NCI-H146 (cell line): ENCODE measurements at places on chromosomes 1 and 21.
A peak's percentile ranks its signal among the peaks of the same experiment; 100 is the strongest.

- DNase-seq, result no peak
Measured at GRCh38 chr1:104746994-104747393, 997.3 kb downstream of the AMY1C start.

- no peak for DNase-seq
Measured at GRCh38 chr1:194544012-194544411, 1357.6 kb upstream of the B3GALT2 start.

DNA sequence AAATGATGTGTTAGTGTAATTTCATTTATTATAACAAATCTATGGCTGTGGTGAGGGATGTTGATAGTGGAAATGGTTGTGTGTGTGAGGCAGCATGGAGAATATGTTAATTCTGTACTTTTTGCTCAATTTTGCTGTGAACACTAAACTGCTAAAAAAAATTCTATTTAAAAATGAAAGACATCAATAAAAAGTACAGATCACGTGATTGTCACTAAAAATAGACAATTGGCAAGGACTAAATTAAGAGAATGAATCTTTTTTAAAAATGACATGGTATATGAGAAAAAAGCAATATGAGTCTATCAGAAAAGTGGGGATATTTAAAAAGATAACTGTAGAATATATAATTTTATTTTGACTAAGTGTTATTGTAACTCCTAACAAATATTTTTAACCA lies 15.7 kb upstream of the PIGK start:
- no peak for DNase-seq

DNA sequence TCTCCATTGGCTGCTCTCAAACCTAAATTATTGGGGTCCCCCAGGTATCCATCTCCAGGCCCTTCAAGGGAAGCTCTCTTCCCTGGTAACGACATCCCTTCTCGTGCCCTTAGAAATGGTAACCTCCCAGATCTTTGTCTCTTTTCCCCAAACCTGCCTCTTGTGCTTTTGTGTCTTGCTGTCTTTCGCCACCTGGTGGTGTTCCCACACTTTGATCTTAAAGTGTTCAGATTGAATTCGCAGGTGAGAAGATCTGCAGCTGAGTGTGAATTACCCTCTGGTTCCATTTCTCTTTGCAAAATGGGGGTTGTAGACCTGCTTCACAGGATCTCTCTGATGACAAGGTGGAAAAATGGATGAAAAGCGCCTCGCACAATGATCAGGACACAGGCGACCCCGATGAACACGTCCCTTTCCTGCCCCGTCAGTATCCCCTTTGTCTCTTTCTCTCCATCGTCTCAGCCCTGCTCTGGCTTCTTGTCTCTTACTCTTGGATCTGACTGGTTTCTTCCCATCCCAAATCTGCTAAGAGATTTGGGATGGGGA lies 53.1 kb downstream of the DOP1B start:
- DNase-seq, result peak; percentile 58

- DNase-seq, result peak; percentile 48
Measured at GRCh38 chr1:156625436-156626078, 6.3 kb downstream of the HAPLN2 start.

DNA sequence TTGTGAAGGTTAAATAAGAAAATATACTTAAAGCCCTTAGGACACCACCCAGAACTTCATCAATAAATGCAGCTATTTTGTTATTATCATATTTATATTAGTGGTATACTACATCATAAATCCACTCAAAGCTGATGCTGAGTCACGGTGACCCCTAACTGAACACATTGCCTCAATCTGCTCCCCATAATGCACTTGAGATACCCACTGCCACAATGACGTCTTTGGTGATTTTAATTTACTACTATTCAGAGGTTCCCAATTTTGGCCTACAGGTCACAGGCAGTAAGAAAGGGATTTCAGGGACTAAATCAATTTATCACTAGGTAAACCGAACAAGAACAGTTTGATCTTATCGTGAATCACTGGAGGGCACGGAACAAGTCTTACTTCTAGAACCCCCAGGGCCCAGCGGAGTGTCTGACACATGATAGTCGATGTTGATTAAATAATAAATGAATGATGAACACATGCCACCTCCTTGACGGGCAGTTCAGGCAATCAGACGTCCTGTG lies 493 bp upstream of the CHD1L start:
- DNase-seq, result no peak

- DNase-seq, result peak; percentile 65
Measured at GRCh38 chr1:64965366-64966157, 787 bp downstream of the JAK1 start.

DNA sequence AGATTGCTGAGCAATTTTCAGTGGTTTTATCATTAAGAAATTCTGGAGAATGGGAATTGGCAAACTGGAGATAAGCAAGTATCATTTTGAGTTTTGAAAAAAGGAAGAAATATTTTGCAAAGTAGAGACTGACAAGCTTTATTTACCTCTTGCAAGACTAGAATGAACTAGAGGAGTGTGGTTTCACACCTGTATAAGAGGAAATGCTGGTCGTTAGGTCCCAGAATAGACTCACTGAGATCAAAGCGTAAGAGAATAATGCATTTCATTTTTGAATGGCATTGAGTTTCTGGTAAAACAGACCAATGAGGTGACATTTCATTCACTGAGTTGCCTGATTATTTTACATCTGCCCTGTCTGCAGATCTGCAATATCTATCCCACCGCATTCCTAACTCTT lies 308.1 kb downstream of the ADGRL2 start:
- no peak for DNase-seq

DNA sequence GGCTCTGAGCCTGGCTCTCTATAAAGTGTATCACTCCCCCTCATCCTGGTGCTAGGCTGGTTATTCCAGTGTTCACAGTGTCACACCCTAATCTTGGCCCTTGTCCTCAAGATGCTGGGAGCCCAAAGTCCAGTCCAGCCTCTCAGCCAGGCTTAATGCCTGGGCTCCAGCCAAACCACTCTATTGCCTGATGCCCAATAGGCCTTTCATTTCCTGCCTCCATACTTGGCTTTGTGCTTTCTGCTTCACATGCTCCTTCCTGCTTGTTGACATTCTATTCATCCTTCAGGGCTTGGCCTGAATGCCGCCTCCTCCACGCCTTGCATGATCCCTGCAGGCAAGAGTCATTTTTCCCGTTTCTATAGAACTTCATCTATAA lies 1.7 kb downstream of the KLHDC8A start:
- no peak for DNase-seq

GRCh38 chr1:152035539-152036266 lies 1.1 kb downstream of the S100A11 start:
- no peak for DNase-seq

GRCh38 chr21:36608897-36609225 lies 90.1 kb upstream of the SIM2 start:
- no peak for DNase-seq

DNA sequence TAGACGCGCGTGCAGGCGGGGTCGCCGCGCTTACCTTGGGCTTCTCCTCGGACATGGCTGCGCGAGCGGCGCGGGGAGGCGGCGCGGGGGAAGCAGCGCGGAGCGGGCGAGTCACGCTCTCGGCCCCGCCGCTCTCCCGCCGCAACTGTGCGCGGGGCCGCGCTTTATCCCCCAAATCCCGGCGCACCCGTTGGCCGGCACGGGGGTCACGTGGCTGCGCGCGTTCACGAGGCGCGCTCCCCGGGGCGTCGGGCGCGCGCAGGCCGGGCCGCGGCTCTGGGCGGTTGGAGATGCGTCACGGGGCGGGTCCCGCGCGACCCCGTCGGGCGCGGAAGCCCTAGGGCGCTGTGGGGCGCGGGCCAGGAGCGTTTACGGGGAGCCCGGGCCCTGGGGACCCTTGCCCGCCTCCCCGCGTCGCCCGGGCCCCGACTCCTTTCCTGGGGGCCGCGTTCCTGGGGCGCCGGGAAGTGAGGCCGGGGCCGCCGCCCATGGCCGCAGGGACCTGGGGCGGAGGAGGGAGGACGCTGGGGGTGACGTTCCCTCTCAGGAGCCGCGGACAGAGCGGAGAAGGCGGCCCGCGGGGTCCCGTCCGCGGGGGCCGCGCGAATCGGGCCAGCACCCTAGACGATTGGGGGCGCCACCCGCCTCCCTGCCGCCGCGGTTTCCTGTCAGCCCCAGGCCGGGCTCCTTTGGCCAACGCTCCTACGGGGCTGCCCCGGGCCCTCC lies at the start of gene SUMO3:
TSS of gene SUMO3 (minus strand) at position 149 of the 726 bp plus-strand sequence. CDS start at position 55, 94 bp downstream.
- DNase-seq, result peak; percentile 48

GRCh38 chr1:22245100-22245650 lies 102.3 kb upstream of the WNT4 start:
- DNase-seq, result no peak

DNA sequence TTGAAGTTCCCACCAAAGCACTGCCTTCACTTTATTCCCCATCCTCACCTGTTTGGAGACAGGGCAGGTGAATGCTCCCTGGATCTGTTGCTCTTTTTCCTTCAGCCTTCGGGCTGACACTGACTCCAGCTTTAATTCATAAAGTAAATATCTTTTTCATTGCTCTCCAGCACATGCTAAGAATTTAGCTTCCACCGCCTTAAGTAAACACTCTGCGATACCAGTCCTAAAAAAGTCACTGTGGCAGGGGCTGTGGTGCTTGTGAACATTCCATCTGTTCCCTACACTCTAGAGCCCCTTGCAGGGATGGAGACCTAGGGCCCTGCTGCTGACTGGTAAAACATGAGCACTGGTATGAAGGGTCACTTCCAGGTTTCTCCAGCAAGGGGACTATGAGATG lies 896 bp upstream of the PLA2G2A start:
- DNase-seq, result no peak

DNA sequence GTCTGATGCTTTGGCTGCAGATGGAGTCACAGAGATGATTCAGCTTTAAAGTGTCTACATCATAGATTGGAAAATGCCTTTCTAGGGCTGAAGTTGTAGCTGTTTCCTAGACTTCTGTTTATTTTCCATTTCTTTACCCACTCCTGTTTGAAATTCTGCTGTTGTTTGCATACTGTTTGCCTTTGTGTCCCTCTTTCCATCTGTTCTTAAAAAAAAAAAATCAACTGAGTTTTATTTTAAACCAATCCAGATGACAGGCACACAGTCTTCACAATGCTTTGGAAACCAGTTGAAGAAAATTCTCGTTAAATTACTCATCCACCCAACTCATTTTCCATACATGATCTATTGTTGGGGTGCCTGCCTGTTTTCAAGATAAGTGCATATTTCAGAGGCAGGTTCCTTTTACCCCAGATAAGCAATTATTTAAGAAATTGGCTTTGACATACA lies 245.9 kb downstream of the DISC1 start:
- no peak for DNase-seq

DNA sequence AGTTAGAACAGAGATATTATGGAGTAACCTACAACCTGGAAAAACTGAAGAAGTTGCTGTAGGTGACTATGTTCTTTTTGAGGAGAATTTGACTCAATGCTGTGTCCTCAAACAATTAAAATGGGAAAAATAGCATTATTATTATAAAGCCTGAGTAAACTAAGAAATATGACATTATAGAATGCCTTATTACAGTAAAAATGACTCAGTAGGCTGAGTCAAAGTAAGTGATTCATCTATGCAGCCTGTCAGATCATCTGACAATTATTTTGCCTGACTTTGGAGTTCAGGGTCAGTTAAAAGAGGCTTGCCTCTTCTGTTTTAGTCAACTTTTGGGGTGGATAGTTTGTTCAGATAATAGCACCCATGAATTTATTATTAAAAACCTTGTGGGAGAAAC lies 150.8 kb upstream of the PTGFR start:
- DNase-seq, result no peak

DNA sequence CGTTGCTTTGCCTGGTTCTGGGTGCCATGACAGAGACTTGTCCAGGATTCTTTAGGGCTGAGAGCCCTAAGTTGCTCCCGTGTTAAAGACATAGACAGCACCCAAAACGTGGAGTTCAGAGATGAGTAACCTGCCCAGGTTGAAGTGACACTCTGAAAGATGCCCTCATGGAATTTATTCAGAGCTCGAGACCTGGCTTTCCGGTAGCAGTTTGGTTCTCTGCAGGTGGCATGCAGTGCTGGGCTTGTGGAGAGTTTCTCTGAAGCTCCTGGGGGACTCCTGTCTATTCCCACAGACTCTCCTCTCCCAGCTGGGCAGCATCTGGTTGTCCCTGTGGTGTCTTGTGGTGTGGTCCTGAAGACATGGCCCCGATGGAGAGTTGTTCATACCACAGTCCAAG lies 241.0 kb downstream of the RHOU start:
- no peak for DNase-seq

DNA sequence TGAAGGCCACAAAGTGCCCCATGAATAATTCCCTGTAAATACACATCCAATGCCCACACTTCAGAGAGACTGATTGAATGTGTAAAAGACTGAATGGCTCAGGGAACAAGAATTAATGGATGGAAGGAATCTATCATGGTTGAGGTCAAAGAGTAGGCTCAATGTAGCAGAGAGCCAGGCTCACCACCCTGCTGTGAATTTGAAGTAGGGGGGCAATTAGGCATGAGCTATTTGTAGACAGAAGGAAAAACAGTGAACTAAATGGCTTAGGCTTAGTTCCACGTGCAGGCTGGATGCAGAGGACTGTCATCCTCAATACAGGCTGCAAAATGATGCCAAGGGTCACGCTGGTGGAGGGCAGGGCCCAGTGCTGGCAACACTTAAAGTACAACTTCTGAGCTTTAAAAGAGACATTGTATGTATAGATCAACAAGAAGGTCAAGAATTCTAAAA lies 22.9 kb upstream of the IGSF3 start:
- peak; percentile 66 for DNase-seq

DNA sequence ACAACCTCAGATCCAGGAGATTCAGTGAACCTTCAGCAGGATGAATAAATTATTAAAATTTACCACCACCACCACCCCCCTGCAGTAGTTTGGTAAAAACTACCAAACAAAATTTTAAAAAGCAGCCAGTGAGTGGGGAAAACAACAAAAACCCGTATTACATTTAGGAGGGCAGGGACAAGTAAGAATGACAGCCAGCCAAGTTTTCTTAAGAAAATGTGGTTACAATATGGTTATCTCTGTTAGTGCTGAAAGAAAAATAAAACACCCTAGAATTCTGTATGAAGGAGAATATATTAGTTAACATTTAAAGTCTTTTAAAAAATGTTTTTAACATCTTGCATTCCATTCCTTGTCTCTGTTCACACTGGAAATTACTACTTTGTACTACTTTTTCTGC lies 14.7 kb downstream of the CD46 start:
- no peak for DNase-seq

DNA sequence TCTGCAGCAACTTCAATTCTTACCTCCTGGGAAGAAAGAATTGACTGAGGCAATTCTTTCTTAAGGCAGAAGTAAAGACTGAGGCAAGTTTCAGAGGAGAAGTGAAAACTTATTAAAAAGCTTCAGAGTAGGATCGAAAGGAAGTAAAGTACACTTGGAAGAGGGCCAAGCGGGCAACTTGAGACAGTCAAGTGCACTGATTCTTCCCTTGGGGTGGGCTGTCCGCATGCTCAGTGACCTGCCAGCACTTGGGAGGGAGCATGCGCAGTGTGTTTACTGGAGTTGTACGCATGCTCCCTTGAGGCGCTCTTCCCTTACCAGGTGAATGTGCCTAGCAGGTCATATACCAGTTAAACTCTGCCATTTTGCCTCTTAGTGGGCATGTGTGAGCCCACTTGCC lies 55.3 kb upstream of the NBPF3 start:
- DNase-seq, result no peak

DNA sequence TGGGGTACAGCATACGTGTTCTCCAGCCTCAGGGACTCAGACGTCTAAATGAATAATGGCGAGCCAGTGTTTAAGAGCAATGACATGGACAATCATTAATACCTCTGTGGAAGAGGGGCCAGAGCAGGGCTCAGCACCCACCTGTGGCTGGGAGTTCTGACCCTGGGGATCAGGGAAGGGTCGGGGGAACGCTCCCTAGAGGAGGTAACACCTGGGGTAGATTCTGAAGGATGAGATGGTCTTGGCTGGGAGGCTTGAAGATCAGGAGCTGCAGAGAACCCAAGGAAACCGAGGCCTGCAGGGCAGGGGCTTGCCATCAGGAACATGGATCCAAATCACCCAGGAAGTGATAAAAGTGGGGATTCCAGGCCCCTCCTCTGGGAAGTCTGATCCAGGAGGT lies 138.2 kb upstream of the RUNX3 start:
- no peak for DNase-seq
